ENCODE measurements at places on chromosomes 4 and X. TPM values are rescaled to one million over a fixed set of nuclear protein-coding genes. Genes with fewer than 3 reads are reported as not detected.

Gene MTMR8
- 0.82 TPM for total RNA-seq

DNA sequence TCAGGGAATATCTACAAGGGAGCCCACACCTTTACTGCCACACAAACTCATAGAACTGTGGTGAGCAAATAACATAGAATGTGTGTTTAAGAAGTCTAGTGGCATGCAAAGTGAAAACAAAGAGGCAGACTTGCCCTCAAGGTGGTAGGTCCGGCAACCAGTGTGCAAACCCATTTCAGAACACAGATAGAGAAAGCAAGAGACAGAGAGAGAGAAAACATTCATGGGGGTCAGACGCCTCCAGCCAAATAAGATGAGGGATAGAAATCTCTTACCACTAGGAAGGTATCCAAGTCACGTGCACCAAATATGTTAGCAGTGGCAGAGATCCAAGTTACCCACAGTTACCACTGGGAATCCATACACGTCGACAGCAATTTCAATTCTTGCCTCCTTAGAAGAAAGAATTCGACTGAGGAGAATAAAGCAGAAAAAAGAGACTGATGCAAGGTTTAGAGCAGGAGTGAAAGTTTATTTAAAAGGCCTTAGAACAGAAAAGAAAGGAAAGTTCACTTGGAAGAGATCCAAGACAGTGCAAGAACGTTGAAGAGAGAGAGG, 252.8 kb downstream of the NAP1L3 start:
- no peak for DNase-seq

GRCh38 chrX:149720021-149720689, 8.3 kb downstream of the MAGEA11 start:
- no peak for DNase-seq

- no peak for DNase-seq
Observed at GRCh38 chrX:152843852-152844251, 13.0 kb downstream of the NSDHL start.

DNA sequence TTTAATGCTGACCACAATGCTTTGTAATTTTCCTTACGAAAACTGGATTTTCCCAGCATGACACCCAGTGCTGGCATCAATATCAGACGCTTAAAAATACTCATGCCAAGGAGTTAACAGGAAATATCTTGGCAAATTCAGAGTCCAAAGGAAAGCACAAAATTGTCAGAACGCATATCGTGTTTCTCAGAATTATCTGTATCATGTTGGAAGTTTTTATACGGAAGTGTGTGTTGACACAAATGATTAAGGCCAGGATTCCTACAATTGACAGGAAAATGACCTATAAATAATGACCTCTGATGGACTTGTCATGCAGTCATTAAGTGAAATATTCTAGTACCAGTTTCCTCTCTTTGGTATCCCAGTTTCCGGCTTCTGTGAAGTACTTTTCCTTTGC, 132.1 kb upstream of the TLL1 start:
- DNase-seq: no peak

Gene RBMX2
- 14.4 TPM for total RNA-seq

Gene TMEM144
- 2.7 TPM for total RNA-seq

DNA sequence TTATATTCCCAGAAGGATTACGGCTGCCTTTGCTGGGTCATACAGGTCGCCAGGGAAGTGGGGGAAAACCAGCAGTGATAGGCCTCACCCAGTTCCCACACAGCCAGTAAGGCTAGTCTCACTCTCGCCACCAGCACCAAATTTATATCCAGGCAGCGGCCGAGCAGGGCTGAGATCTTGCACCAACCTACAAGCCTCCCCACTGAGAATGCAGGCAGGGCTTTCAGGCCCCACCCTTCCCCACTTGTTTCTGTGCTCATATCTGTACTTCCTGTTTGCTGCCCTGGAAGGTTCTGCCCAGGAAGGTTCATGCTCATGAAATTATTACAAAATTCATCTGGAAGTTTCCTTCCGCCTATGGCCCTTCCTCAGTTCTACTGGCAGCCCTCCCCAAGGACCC, 179.7 kb downstream of the STIM2 start:
- DNase-seq: no peak

GRCh38 chrX:71239781-71240180, 14.2 kb downstream of the ZMYM3 start:
- no peak for DNase-seq

GRCh38 chrX:2321411-2321810, 179.4 kb downstream of the DHRSX start:
- no peak for DNase-seq

DNA sequence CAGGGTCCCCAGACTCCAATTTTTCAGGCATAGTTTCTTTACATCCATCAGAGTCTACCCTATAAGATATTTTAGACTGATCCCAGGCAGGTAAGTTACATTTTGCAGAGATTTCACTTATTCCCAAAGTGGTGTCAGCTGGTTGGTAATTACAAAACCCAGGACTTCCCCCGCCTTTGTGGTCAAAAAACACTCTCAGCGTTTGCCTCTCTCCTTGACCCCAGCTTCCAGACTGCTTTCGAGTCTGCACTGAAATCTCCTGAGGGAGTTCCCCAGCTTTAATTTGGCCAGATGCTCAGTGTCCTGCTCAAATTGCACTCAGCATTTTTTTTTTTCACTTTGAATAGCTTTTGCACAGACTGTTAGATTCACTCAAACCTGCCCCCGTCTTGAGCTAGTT, 11.2 kb upstream of the AMOT start:
- DNase-seq: no peak

- no peak for DNase-seq
Observed at GRCh38 chrX:97633798-97634197, 750.1 kb downstream of the RPA4 start.

DNA sequence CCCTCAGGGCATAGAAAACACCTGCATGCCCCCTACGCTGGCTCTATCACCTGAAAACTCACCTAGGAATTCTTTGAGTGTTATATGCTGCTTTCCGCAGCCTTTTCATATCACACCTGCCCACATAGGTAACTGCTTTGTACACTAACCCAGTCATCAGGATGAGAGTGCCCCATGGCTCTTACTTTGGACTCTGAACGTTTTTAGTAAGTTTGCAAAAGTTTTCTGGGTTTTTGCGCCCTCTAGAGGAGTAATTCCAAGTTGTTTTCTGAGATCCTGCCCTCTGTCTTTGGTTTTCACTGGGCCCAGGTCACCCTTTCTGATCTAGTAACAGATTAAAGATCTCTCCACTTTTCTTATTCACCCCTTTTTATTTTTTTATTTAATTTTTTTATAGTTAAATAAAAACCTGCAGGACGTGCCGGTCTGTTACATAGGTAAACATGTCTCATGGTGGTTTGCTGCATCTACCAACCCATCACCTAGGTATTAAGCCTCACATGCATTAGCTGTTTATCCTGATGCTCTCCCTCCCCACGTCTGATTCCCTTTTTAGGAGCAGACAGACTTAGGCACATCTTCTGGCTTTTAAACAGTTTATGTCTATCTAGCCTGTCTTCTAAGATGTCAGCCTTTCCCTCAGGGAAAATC, 139.2 kb downstream of the NWD2 start:
- DNase-seq: peak; percentile 23

DNA sequence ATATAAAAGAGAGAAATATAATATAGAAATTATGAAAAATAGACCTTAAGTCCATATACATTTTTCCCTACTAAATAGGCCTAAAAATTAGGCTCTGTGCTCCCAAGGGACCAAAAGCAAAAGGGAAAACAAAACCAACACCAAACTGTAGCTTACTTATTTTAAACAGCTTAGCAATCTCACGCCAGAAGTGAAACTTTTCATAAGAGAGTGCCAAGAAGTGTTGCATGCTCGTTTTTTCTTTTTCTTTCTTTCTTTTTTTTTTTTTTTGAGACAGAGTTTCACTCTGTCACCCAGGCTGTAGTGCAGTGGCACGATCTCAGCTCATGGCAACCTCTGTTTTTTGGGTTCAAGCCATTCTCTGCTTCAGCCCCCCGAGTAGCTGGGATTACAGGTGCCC, 250.4 kb downstream of the TMA16 start:
- no peak for DNase-seq

DNA sequence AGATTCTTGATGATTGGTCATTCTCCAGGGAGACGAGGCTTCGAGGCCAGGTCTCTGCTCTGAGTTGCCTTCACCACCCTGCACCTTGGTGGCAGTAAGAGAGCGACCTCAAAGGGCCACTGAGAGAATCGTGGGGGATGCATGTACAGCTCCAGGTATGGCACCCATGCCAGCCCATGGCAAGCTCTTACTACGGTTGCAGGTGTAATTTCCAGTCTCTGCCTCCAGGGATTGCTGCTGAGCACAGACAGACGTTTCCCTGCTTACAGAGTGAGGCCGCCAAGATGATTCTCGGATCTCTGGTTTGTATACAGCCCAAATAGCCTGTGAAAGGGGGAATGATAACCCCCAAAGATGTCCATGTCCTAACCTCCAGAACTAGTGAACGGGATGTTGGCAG, 16.3 kb upstream of the DRD5 start:
- no peak for DNase-seq

GRCh38 chrX:112819008-112819640, 21.5 kb downstream of the AMOT start:
- no peak for DNase-seq

Gene SUPT20HL2
- not detected for total RNA-seq

DNA sequence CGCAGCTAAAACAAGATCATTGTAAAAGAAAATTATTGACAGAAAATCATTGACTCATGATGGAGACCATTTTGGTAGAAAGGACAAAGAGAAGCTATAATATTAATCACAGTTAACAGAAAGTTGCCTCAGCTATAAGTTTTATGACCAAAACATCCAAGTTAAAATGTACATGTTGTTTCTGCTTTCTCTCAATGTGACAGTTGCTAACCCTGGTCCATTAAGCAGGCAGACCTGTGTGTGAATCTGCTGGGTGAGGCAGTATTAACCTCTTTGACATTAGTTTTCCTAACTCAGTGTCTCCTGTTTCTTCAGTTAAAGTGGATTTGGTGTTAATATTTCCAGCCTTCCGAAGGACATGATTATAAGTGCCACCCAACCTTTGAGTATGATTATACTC, 94.8 kb upstream of the DCLK2 start:
- no peak for DNase-seq

DNA sequence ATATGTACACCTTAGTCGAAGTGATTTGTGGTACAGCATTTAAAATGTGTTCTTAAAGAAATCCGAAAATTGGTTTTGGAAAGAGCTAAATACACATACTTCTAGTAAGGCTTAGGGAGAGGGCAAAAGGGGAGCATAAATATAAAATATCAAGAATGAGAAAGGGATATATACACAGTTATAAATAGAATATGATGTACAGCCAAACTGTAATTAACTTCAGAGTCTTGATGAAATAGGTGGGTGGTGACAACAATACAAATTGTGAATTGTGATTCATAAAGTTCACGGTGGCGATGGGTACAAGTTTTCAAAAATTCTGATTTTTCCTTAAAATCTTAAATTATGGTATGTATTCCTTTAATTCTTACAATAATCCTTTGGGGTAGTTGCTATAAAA, 62.2 kb downstream of the KDM6A start:
- no peak for DNase-seq

DNA sequence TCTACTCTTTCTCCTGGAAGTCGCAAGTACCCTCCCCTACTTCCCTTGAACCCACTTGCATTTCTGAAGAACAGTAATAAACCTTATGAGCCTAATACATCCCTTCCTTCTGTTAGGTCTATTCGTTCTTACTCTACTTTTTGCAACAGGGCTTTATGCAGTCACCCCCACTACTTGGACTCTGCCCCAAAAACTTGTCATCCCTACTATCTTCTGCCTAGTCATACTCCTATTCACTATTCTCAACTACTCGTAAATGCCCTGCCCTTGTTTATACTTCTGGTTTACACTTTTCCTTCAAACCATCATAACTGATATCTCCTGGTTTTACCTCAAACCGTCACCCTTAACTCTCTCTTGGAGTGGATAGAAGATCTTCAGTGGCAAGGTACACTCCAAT, 55.2 kb upstream of the SLIT2 start:
- no peak for DNase-seq

Gene HTN1
- not detected for total RNA-seq

Gene SLC38A5
- 8.3 TPM for total RNA-seq

Gene SH2D1A
- total RNA-seq: not detected

GRCh38 chr4:139256349-139256748, 23.7 kb downstream of the MGARP start:
- DNase-seq: no peak

- DNase-seq: no peak
Observed at GRCh38 chrX:119455264-119455663, 13.0 kb upstream of the SLC25A5 start.

- DNase-seq: no peak
Observed at GRCh38 chrX:140724736-140725135, 15.2 kb downstream of the LINC00632 start.

GRCh38 chr4:137524725-137525369, 7.4 kb downstream of the PCDH18 start:
- no peak for DNase-seq

DNA sequence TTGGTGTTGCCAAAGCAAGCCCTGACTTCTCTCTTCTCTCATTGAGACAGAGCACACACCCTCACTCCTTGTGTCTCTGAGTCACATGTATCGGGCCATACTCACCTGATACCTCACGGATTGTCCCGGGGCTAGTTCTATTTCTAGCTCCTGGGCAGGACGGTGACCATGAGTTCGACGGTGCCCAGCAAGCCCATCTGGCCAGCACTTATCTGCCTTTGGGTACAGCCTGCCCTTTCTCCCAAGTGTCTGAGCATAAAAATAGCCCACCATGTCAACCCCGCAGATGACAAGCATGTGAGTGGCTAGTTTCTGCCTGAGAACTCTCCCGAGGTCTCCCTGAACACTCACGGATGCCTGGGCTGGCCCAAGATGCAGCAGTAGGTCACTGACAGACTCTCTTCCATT, 158.5 kb downstream of the DHRSX start:
- DNase-seq: no peak

Gene FABP2
- not detected for total RNA-seq

- DNase-seq: no peak
Observed at GRCh38 chr4:20219521-20219920, 32.2 kb upstream of the SLIT2 start.

GRCh38 chrX:74372272-74372671, 49.0 kb upstream of the SLC16A2 start:
- no peak for DNase-seq

DNA sequence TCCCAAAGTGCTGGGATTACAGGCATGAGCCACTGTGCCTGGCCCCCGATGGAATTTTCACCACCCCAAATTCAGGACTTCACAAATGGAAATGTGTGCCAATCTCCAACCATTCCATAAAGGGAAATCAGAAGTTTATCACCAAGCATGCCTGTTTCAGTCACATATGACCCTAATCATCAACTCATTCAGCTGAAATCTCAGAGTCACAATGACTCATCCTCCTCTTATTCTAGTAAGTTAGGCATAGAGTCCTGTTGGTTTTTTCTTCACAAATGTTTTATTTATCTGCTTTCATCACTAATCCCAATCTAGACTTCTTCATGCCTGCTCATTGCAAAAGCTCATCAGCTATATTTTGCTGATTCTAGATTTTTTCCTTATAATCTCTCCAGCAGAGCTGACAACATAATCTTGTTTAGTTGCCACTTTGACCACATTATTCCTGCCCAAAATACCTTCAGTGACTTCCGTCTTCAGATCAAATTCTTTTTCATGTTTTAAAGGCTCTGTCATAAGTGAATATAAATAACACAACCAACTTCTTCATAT, 83.3 kb downstream of the SLC7A11 start:
- DNase-seq: no peak

GRCh38 chrX:150813922-150814321, 84.5 kb downstream of the CD99L2 start:
- DNase-seq: no peak

All from glomerular endothelial cell (primary cell).